ENCODE measurements at places on chromosomes 5 and 9.
A peak's percentile ranks its signal among the peaks of the same experiment; 100 is the strongest.

DNA sequence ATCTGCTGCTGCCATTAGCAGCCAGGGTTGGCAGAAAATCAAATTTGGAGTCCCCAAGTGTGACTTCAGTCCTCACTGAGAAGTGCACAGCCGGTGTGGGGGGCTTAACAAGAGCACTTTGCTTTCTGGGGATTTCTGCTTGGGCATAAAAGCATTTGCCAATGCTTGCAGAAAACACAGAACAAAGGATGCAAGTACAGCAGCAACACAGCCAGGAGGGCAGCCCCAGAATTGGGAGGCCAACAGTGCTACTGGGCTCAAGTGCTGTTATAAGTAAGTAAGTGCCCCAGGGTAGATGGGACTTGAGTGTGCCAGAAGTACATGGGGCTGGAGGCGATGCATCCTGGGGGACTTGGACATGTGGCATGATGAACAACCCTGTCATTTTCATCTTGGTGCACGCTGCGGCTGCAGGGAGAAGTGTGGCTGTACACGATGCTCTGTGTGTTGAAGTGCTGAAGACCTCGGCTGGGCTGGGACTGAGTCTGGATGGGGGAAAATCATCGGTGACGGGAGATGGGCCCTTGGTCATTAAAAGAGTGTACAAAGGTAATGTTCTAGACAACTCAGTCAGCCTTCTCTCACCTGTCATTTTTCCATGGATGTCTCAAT is 73.3 kb downstream of the GOLPH3 start:
- no peak for DNase-seq

GRCh38 chr5:132776131-132776937 is 705 bp downstream of the SEPTIN8 start:
- no peak for DNase-seq

DNA sequence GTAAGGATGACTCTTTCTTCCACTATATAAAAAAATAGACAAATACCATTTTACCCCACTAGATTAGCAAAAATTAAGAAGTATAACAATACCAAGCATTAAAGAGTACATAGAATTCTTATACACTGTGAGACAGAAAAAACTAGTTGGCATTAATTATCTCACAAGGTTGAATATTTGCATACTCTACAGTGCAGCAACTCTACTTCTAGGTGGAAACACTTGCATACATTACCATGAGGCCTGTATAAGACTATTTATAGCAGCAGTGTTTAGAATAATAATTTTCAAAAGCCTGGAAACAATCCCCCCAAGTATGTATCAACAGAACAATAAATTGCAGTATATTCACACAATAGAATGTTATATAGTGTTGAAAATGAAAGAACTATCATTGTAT is 19.0 kb upstream of the PURA start:
- no peak for DNase-seq

GRCh38 chr5:168962306-168962705 is 338.6 kb downstream of the SLIT3 start:
- DNase-seq, result no peak

GRCh38 chr5:67038817-67039603 is 157.6 kb downstream of the CD180 start:
- DNase-seq, result no peak

DNA sequence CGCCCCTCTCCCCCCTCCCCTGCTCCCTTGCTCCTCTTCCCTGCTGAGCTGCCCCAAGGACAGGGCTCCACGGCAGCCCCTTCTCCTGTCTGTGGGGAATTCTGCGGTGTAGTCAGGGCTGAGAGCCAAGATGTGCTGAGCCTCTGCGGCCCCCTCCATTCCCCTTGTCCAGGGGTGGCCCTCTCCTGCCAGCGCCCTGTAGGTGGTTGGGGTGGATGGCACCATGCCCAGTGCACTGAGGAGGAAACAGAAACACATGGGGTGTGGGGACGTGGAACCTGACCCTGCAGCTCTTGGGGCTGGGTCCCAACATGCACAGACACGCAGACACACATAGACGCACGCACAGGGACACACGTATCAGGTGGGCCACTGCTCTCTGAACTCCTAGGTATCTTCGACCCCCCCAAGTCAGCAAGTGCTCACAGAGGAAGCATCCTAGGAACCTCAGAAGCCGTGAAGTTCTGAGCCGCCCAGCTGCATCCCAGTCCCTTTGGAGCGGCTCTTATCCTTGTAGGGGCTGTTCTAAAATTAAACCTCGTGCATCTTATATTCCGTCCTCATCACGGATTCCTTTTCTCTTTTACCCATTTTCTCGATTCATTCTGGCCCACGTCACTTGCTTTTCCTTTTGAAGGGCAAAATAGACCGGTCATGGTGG is 64.8 kb downstream of the HMCN2 start:
- DNase-seq, result no peak

GRCh38 chr5:127013407-127013806 is 17.0 kb downstream of the MARCHF3 start:
- DNase-seq, result no peak

- DNase-seq, result no peak
These were observed 38.6 kb upstream of the SNX2 start for GRCh38 chr5:122736086-122736845.

DNA sequence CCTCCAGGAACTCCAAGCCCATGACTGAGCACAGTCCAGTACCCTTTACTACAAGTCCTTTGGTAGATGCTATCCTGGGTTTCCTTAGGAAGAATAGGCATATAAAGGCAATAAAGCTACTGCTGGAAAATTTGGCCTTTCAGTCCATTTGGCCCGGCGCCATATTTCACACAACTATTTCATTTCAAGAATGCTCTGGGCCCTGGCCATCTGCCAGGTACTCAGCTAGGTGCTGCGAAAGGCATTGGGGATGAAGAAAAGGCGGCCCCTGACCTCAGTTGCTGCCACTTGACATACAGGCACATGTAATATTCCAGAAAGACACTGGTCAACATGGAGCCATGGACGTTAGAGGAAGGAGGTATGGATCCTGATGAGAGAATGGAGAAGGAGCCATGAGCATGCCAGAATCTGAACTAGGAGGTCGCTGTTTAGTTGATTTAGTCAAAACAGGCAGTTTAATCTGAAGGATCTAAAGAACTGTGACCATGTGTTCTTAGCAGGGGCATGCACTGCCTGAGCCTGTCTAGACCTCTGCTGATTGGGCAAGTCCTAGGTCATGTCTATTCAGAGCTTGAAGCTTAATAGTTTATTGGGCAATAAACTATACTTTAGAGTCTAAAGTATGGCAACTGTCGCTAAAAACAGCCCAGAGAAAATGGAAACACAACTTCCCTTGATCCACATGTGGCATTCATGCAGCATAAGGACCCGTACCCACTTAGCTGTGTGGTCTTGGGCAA is 149.3 kb downstream of the MELK start:
- peak; percentile 26 for DNase-seq

GRCh38 chr5:71816307-71816706 is 97.2 kb downstream of the CARTPT start:
- no peak for DNase-seq

DNA sequence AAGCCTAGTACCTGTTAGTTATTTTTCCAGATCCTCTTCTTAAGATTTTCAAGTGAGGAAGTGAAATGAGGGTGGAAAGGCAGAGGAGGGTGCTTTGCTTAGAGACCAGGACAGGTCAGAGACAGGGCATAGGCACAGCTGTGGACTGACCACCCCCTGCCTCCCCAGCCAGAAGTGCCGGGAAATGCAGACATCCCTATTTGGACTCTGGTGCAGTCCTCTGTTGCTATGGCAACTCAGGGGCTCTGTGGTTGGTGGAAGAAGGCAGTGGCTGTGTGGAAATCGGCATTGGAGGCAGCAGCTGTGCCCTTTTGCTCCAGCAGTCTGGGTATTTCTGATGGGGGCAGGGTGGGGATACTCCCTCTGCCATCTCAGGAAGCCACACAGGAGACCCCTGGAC is 43.3 kb upstream of the NDFIP1 start:
- DNase-seq, result peak; percentile 23

DNA sequence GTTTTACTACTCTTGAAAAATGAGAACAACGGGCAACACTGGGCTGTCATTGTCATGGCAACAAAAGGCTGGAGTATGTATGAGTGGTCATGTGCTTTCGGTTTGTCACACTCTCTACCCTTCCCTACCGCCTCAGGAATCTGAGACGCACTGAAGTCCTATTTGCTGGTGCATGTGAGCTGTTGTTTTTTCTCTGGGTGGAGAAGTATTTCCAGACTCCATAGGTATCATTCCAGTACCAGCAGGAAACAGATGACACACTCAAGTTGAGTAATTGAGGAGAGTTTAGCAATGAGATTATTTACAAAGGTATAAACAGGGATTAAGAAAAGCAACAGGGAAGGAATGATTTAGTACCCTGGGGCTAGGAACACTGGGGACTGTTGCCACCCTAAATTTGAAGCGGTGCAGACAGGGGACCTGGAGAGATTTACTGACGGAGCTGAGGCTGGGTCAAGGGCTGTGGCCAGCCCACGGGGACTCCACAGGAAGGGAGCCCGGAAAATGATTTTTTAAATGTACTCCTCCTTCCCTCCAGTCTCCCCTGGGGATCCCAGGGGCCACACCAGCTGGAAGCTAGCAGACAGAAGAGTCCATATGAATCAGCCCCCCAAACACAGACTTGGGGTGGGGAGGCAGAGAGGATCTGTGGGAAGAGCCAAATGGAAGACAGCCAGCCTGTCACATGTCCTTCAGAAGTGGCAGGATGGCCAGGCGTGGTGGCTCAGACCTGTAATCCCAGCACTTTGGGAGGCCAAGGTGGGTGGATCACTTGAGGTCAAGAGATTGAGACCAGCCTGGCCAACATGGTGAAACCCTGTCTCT is 13.2 kb upstream of the ZBTB43 start:
- DNase-seq, result no peak

DNA sequence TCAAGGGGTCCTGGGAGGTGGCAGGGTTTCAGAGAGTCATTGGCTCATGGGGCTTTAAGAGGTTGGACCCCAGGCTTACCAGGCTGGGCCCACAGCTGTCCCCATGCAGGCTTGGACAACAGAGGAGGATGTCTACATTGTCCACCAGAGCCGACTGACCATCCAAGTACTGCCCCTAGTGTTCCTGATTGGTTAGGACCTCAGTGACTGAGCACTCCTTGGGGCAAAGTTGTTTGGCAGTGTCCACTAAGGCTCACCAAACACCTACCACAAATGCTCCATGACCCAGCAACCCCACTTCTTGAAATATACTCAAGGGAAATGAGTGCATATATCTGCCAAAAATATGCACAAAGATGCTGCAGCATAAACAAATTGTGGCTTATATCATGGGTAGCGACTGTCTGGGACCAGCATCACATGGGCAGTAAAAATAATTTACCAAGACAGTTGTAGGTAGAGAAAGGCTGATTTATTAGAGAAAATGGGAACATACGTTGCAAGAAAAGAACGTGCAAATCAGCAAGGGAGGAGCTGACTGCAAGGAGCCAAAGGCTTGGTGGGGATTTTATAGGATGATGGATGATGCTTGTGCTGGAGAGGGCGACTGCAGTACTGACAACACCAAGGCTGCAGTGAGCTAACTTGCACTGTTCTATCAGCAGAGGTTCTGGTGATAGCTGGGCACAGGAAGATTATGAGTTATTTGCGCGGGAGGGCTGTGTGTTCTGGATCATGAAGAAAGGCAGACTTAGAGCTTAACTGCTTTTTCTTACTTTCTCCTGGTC is 265.2 kb downstream of the GADD45G start:
- no peak for DNase-seq

DNA sequence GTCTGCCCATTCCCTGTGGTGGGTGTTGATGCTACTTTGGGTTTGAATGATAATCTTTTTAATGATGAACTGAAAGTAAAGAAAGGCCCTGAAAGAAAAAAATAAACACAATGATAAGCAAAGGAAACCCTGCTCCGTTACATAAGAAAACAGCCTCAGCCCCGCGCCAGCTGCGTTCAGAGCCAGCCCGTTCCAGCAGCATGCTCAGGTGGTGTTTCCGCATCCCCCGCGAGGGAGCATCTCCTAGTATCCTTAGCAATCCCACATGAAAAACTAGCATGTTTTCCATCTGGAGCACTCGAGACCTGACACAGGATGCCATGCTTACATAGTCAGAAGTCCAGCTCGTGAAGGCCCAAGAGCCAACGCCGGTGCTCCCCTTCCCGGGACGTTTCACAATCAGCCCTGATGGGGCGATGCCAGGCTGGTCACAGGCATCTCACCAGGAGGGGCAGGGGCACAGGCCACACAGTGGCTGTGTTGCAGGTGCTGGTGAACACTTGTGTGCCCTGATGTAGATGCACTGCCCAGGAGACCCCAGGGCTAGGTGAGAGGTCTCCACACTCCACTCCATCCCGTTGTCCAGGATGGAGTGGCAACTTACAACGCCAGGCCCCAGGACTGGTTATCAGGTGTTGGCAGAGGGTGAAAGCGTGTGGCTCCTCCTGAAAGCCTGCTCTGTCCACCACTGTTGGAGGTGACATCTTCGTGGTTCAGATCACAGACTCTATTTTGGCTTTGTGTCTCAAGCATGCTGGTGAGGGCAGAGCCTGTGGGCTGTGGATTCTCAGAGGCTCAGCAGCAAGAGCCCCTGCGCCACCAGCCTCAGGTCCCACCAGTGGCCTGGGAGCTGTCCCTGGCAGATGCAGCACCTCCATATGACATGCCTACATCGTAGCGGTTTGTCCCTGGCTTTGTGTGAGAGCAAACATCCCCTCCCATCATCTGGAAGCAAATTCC is 246.8 kb upstream of the IRX1 start:
- no peak for DNase-seq

DNA sequence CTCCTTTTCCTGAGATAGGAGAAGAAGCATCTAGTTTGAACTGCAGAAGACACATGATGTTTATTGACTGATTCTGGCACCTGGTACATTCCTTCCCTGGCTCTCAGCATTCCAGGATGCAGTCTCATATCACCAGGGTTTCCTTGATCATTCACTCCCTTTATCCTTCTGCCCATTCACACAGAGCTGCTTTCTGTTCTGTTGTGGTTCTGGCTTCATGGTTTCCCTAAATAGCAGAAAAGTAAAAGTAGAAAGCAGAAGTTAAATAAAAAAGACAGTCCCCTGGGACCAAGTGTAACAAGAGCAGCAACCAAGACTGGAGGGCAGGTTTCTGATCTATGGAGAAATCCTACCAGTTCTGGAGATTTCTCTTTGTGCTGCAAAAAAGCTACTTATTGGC is 3.2 kb downstream of the IFNA8 start:
- no peak for DNase-seq

DNA sequence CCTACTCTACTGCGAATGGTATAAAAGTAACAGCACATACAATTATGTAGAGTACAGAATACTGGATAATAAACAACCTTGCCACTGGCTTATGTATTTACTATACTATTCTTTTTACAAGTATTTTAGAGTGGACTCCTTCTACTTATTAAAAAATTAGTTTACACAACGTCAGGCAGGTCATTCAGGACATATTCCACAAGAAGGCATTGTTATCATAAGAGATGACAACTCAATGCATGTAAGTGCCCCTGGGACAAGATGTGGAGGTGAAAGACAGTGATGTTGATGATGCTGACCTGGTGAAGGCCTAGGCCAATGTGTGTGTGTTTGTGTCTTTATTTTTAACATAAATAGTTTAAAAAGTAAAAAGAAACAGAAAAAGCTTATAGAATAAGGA is 421.7 kb downstream of the CDH12 start:
- DNase-seq, result no peak

- DNase-seq, result no peak
These were observed 16.1 kb upstream of the GTF3C5 start for GRCh38 chr9:133014696-133015095.
